ENCODE measurements at places on chromosomes 7 and 10. TPM values are rescaled to one million over a fixed set of nuclear protein-coding genes. Genes with fewer than 3 reads are reported as not detected.

DNA sequence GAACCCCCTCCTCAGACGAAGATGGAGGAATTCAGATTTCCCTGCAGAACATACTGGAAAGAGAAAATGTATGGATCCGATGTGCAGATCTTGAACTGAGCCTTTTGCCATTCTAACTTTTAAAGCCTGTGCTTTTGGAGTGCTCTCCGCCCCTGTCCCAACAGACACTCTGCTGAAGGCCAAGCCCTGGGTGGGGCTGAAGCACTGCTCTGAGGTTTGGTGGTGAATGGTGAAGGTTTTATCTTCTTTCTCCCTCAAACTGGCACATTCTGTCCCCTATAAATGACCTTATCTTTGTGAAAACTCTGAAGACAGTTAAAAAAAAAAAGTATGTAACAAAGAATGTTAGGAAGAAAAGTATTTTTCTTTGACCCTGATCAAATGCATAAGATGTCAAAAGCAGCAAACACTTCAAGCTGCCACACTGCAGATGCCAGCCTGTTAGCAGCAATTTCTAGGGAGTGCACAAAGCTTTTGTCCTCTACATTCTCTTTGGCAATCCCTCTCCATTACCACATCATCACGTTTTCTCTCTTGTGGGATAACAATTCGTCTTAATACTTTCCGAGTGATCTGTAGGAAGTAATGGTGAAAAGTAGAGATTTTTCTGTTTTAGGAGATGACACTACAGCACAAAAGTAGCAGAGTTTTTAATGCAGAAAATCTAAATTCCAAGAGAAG, 137.3 kb upstream of the CCDC6 start:
- DNase-seq, result no peak
- H3K36me3 ChIP-seq, result no peaks in the 10 kb centered on the region
- no peaks in the 10 kb centered on the region for H3K4me1 ChIP-seq
- H3K27ac ChIP-seq, result no peak overlapping the region
- no peaks in the 10 kb centered on the region for H3K27me3 ChIP-seq
- no peak overlapping the region for H3K4me3 ChIP-seq

DNA sequence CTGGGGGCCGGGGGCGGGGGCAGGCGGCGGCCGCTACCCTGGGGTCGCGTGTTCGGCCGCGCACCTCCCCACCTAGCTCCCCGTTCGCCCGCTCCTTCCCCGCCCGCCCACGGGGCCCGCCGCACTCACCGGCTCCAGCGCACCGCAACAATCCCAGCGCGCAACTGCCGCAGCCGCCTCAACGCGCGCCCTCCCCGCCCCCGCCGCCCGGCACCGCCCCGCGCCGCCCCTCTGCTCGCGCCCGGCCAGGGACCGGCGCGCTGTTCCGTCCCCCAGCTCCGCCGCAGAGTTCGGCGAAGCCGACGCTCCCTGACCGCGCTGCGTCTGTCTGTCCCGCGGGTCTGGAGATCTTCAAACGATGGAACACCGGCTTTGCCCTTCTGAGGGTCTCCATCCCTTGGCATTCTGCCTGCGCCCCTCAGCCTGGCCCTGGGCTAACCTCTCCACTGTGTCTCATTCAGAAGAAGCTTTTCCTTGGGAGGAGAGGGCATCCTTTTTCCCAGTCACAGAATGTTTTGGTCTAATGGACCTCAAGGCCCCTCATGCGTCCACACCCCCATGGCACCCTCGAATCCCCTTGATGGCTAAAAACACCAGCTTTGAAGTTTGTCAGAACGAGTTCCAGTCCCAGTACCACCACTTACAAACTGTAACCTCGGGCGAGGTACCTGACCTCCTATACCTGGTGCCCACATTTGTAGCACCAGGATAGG, at the start of gene NT5C2:
TSS of gene NT5C2 (minus strand) at position 166 of the 713 bp plus-strand sequence. CDS start 18,314 bp downstream, outside the sequence.
- peak within 1 kb of the TSS; percentile 80 for H3K4me3 ChIP-seq
- no peaks in the 10 kb centered on the region for H3K36me3 ChIP-seq
- no peaks in the 10 kb centered on the region for H3K27me3 ChIP-seq

GRCh38 chr7:99132595-99133321, 11.2 kb downstream of the SMURF1 start:
- H3K27me3 ChIP-seq, result no peaks in the 10 kb centered on the region
- H3K4me1 ChIP-seq, result no peaks in the 10 kb centered on the region
- no peak for DNase-seq
- no peak overlapping the region for H3K4me3 ChIP-seq
- H3K27ac ChIP-seq, result no peak overlapping the region

DNA sequence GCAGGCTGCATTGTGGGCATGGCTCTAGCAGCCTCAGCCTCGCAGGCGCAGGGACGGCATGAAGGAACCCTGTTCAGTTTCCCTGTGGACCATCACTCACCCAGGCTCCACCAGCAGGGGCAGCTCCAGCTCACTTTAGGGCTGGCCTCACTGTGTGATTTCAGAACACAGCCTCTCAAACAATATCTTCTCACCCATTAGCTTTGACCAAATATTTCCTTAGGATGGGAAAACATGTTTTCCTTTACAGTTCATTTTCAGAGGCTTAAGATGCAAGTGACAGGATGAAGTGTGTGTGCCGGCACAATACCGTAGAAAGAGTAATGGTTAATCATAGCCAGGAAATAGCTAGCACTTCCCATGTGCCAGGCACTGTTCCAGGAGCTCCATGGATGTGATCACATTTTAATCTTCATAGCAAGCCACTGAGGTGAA, 58.2 kb downstream of the LANCL2 start:
- no peak for DNase-seq
- H3K36me3 ChIP-seq, result peaks cover 12% of the 10 kb centered on the region
- peaks cover 8% of the 10 kb centered on the region for H3K4me1 ChIP-seq
- H3K27ac ChIP-seq, result no peak overlapping the region

DNA sequence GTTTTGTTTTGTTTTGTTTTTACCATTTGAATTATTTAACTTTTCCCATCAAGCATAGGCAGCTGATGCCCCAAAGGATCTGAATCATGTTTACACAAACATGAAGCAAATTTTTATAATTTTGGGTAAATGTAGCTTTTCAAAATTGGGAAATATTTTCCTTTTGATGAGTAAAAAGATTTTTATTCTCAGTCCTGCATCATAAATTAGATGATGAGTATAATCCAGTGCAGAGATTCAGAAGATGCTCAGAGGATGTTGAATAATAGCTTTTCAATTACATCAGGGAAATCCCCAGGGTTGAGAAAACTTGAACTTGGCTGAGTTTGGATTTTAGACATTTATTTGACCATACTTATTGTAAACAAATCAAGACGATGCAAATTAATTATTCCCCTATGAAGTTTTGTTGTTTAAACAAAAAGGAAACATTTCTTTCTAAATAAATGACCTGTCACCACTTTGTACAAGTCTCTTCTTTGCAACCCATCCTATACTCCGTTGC, 121.7 kb downstream of the FAM204A start:
- H3K4me1 ChIP-seq, result no peaks in the 10 kb centered on the region
- H3K27ac ChIP-seq, result no peak overlapping the region
- no peaks in the 10 kb centered on the region for H3K36me3 ChIP-seq
- no peaks in the 10 kb centered on the region for H3K27me3 ChIP-seq

DNA sequence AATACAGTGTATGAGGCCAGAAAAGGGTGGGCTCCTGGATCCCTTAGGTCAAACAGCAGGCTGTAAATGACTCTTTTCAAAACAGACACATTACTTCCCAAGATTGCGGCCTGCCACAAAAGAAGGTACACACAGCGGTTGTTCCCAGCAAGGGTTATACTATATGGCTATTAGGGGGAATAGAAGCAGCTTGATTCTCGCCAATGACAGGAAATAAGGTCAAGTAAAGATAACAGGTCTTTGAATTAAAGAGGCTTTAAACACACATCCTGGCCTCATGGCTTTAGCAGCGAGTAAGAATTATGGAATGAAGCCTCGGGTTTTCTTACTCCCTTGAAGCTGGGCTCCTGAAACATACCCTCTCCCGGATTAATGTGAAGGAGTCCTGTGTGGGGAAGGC, 58.3 kb downstream of the CYP26A1 start:
- H3K27me3 ChIP-seq, result no peaks in the 10 kb centered on the region
- H3K4me1 ChIP-seq, result no peaks in the 10 kb centered on the region
- no peaks in the 10 kb centered on the region for H3K36me3 ChIP-seq
- DNase-seq, result no peak
- no peak overlapping the region for H3K4me3 ChIP-seq
- no peak overlapping the region for H3K27ac ChIP-seq

- no peaks in the 10 kb centered on the region for H3K4me1 ChIP-seq
- no peak for DNase-seq
- no peaks in the 10 kb centered on the region for H3K36me3 ChIP-seq
- no peak overlapping the region for H3K27ac ChIP-seq
- H3K4me3 ChIP-seq, result no peak overlapping the region
These were observed 147.0 kb upstream of the FAM20C start for GRCh38 chr7:45106-46090.

GRCh38 chr10:4070921-4071660, 286.1 kb upstream of the KLF6 start:
- DNase-seq, result no peak
- no peaks in the 10 kb centered on the region for H3K4me1 ChIP-seq
- no peaks in the 10 kb centered on the region for H3K36me3 ChIP-seq
- no peak overlapping the region for H3K27ac ChIP-seq
- H3K27me3 ChIP-seq, result no peaks in the 10 kb centered on the region

DNA sequence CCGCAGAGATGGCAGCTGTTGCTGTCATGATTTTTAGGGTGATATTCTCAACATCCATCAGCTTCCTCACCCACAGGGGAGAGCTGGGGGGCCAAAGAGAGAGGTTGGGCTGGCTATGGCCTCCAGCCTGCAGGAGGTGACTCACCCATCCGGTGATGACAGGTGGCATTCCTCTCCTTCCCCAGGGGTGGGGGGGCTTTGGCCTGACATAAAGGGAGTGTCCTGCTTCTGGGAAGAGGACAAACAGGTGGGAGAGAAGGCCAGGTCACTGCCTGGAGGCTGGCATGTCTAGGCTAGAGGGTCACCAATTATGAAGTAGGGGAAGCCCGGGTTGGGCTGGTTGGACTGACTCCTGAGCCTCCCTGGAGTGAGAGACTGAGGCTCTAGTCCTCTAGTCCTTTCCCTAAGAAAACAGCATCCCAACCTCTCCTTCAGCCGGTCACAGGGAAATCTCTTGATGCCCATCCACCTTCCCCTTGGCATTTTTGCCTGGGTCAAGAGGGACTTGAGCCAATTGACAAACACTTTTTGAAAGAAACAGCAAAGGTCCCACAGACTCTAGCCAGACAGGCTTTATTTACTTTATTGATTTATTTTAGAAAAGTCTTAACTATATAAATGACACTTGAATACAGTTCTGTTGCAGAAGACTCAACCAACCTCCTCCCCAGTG, 79.8 kb upstream of the ZNF716 start:
- no peak overlapping the region for H3K4me3 ChIP-seq
- H3K27ac ChIP-seq, result no peak overlapping the region
- no peaks in the 10 kb centered on the region for H3K36me3 ChIP-seq
- no peaks in the 10 kb centered on the region for H3K27me3 ChIP-seq
- no peaks in the 10 kb centered on the region for H3K4me1 ChIP-seq

- no peak overlapping the region for H3K4me3 ChIP-seq
- no peak for DNase-seq
- H3K27ac ChIP-seq, result no peak overlapping the region
- H3K36me3 ChIP-seq, result no peaks in the 10 kb centered on the region
- H3K27me3 ChIP-seq, result no peaks in the 10 kb centered on the region
These were observed 299.1 kb downstream of the GRID1 start for GRCh38 chr10:86067436-86068050.

DNA sequence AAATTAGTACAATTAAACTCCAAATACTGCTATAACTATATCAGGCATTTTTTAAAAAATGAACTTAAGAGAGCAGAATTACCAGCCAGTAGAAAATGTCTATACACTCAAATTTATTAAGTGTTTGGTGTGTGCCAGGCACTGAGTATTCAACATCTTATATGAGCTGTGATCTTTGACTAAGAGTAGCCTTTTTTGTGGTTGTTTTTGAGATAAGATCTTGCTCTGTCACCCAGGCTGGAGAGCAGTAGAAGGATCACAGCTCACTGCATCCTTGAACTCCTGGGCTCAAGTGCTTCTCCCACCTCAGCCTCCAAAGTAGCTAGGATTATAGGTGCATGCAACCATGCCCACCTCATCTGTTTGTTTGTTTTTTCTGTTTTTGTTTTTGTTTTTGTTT, 102.5 kb upstream of the CELF2 start:
- no peak overlapping the region for H3K27ac ChIP-seq
- H3K27me3 ChIP-seq, result no peaks in the 10 kb centered on the region
- H3K4me1 ChIP-seq, result no peaks in the 10 kb centered on the region
- no peak for DNase-seq
- no peaks in the 10 kb centered on the region for H3K36me3 ChIP-seq

DNA sequence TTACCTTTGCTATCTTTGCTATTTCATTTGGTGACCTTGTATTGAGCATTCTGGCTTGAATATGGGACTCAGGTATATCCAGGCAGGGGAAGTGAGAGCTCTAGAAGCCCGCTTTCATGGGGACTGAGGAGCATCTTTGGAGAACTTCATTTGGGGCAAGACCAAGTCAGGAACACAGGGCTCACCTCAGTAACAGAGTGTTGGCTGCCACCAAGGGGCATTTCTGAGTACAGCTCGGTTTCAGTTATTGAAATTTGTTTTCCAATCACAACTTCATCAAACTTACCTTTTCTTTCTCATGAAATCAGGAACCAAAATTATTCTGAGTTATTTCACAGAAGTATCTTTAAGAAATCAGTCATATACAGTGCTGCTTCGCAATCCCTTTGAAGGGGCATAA, 337.2 kb downstream of the C7orf25 start:
- no peak for DNase-seq
- no peak overlapping the region for H3K4me3 ChIP-seq
- no peaks in the 10 kb centered on the region for H3K27me3 ChIP-seq
- no peaks in the 10 kb centered on the region for H3K4me1 ChIP-seq

DNA sequence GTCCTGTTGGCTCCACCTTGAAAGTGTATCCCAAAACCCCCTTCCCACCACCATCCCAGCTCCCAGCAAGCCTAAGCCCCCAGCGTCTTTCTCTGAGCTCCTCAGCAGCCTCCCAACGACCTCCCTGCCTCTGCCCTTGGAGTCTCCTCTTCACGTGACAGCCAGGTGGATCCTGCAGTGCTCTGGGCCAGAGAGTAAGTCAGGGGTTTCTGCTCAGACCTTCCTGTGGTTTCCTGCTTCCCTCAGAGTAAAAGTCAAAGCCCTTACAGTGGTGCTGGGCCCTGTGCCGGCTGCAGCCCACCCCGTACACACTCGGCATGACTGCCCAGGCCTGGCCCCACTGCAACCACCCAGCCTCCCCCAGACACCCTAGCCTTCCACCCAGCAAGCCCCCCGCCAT, 51.9 kb downstream of the OAT start:
- H3K27ac ChIP-seq, result no peak overlapping the region
- no peak overlapping the region for H3K4me3 ChIP-seq
- no peaks in the 10 kb centered on the region for H3K36me3 ChIP-seq
- peak; percentile 10 for DNase-seq
- no peaks in the 10 kb centered on the region for H3K27me3 ChIP-seq
- H3K4me1 ChIP-seq, result peaks cover 15% of the 10 kb centered on the region

- peak overlapping the region; percentile 78 for H3K27ac ChIP-seq
- H3K27me3 ChIP-seq, result no peaks in the 10 kb centered on the region
- no peak for DNase-seq
- no peak overlapping the region for H3K4me3 ChIP-seq
These were observed 91.6 kb upstream of the IKZF1 start for GRCh38 chr7:50212666-50213621.

GRCh38 chr7:128102490-128103291, 71.5 kb upstream of the LRRC4 start:
- H3K27ac ChIP-seq, result no peak overlapping the region
- DNase-seq, result no peak
- no peaks in the 10 kb centered on the region for H3K36me3 ChIP-seq
- H3K27me3 ChIP-seq, result peaks cover 47% of the 10 kb centered on the region
- H3K4me3 ChIP-seq, result no peak overlapping the region

- H3K36me3 ChIP-seq, result no peaks in the 10 kb centered on the region
- H3K27ac ChIP-seq, result no peak overlapping the region
- DNase-seq, result no peak
These were observed 525.8 kb downstream of the ZNF33B start for GRCh38 chr10:42112331-42113157.

The MOGAT3 gene
- total RNA-seq, result not detected

The INMT gene
- total RNA-seq, result 0.94 TPM

The LIPJ gene
- total RNA-seq, result 0.42 TPM

The LRMDA gene
- 2.5 TPM for total RNA-seq

The SLC39A12 gene
- 0.05 TPM for total RNA-seq
